Stimulated activated CD8-positive, alpha-beta memory T cell treated with anti-CD3 and anti-CD28 coated beads, Interleukin-7, amount 100 ng/mL, for 1 hour (primary cell): ENCODE measurements at places on chromosomes 3 and 15.

DNA sequence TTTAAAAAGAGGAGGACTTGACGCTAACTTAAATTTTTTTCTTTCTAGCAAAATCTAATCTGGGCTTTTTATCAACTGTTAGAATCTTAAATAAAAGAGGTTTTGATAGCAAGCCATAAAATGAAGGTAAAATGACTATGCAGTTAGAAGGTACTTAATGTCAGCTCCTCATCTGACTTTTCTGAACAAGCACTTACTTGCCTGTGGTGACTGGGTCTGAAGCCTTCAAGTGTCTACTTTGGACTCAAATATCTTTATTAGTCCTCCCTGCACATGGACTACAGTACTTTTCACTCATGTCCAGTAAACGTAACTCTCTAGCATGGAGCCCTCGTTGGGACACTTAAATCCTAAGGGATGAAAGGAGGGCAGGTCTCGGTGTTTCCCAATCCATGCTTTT, 135.9 kb downstream of the P2RY1 start:
- DNase-seq, result no peak

- DNase-seq, result no peak
Measured at GRCh38 chr15:66292571-66293418, 573 bp upstream of the DIS3L start.

GRCh38 chr3:154122552-154122911, 1.3 kb downstream of the ARHGEF26 start:
- no peak for DNase-seq

GRCh38 chr3:139304383-139304782, 39.4 kb upstream of the MRPS22 start:
- no peak for DNase-seq

- DNase-seq, result no peak
Measured at GRCh38 chr3:174340624-174341587, 518.2 kb upstream of the NAALADL2 start.
